Type B pancreatic cell (in vitro differentiated cells): ENCODE measurements at places on chromosomes 3 and 15. TPM values are rescaled to one million over a fixed set of nuclear protein-coding genes. Genes with fewer than 3 reads are reported as not detected.

DNA sequence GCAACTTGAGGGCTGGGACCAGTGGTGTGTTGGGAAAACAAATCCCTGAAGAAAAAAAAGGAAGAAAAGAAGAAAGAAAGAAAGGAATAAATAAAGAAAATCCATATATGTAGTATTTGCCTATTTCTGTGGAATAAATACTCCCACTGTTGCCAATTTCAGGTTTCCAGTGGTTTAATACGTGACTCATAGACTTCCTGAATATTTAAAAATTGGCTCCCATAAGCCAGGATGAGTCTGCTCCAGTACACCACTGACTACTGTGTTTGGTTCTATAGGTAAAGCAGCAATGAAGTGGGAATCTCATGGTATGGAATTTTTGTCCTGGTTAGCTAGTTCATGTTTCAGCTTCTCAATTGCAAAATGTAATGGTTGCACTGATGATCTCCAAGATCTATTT lies 31.6 kb downstream of the PYDC2 start:
- no peaks in the 10 kb centered on the region for H3K36me3 ChIP-seq
- H3K4me3 ChIP-seq: no peak overlapping the region
- DNase-seq: no peak

The RYR3 gene
- 2.2 and 2.9 TPM in 2 replicates for total RNA-seq

DNA sequence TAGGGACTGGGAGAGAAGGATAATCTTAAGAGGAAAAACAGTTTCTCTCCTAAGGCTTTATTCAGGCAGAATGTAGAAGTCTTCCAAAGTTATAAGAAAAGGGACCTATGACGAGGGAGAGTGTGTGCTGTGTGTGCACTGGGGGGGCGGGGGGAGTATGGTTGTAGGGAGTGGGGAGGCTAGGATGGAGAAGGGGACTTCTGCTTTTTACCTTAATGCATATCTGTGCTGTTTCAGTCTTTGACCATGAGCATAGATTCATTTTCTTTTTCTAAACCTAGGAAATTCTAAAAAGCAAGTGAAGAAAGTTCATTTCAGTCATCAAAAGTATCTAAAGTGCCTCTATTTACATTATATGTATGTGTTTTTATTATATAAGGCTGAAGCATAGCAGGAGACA lies 52.6 kb upstream of the RASA2 start:
- no peak for DNase-seq
- H3K27ac ChIP-seq: peak overlapping the region; percentile 10
- no peaks in the 10 kb centered on the region for H3K27me3 ChIP-seq
- peaks cover 8% of the 10 kb centered on the region for H3K36me3 ChIP-seq
- H3K4me3 ChIP-seq: no peak overlapping the region

- no peaks in the 10 kb centered on the region for H3K36me3 ChIP-seq
- H3K4me3 ChIP-seq: no peak overlapping the region
- no peak overlapping the region for H3K27ac ChIP-seq
- no peaks in the 10 kb centered on the region for H3K4me1 ChIP-seq
- DNase-seq: no peak
- H3K27me3 ChIP-seq: no peaks in the 10 kb centered on the region
Observed at GRCh38 chr3:69560818-69561217, 174.9 kb upstream of the FRMD4B start.

- H3K27ac ChIP-seq: no peak overlapping the region
- peaks cover 37% of the 10 kb centered on the region for H3K4me1 ChIP-seq
- H3K36me3 ChIP-seq: no peaks in the 10 kb centered on the region
- H3K4me3 ChIP-seq: no peak overlapping the region
Observed at GRCh38 chr3:186920301-186920700, 10.0 kb upstream of the ST6GAL1 start.

DNA sequence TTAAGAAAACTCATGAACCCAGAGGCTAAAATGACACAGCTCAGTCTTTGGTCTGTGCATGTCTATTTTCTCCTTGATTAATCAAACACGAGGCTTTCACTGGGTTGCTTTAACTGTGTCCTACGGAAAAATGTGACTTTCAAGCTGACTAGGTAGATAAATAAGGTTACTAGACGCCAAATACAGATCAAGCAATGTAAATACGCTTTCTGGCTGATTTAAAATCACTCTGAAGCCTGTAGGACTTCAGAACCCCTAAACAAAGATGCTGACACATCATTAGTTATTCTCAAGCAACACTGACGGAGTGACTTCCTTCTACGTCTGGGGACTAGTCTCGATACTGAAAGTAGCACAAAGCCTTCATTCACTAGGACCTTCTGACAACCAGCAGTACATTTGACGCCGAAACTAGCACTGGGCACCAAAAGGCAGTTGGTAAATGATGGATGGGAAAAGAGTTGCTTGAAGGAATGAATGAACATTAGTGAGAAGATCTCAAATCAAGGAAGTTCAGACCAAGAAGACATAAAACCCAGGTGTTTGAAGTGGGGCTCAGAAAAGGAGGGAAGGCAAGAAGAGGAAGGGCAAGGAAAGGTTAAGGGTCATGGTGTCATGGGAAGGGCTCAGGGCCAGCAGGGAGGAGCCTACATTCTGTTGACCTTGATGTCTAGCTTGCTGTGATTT lies 67.1 kb upstream of the CDV3 start:
- no peaks in the 10 kb centered on the region for H3K36me3 ChIP-seq
- H3K4me1 ChIP-seq: peaks cover 11% of the 10 kb centered on the region
- peaks cover 13% of the 10 kb centered on the region for H3K27me3 ChIP-seq
- no peak overlapping the region for H3K4me3 ChIP-seq
- H3K27ac ChIP-seq: peak overlapping the region; percentile 48

The PLSCR5 gene
- total RNA-seq: 0.24 TPM in 1 of 2 replicates, not detected in the other

The NRG4 gene
- total RNA-seq: 2.4 and 3.6 TPM in 2 replicates

The SYNPR gene
- 0.55 and 2.3 TPM in 2 replicates for total RNA-seq

- no peak for DNase-seq
- no peaks in the 10 kb centered on the region for H3K4me1 ChIP-seq
- H3K36me3 ChIP-seq: no peaks in the 10 kb centered on the region
- H3K4me3 ChIP-seq: no peak overlapping the region
- no peak overlapping the region for H3K27ac ChIP-seq
- H3K27me3 ChIP-seq: no peaks in the 10 kb centered on the region
Observed at GRCh38 chr3:114274929-114275328, 18.9 kb upstream of the TIGIT start.

The GRIP2 gene
- total RNA-seq: 2.7 and 5.6 TPM in 2 replicates

DNA sequence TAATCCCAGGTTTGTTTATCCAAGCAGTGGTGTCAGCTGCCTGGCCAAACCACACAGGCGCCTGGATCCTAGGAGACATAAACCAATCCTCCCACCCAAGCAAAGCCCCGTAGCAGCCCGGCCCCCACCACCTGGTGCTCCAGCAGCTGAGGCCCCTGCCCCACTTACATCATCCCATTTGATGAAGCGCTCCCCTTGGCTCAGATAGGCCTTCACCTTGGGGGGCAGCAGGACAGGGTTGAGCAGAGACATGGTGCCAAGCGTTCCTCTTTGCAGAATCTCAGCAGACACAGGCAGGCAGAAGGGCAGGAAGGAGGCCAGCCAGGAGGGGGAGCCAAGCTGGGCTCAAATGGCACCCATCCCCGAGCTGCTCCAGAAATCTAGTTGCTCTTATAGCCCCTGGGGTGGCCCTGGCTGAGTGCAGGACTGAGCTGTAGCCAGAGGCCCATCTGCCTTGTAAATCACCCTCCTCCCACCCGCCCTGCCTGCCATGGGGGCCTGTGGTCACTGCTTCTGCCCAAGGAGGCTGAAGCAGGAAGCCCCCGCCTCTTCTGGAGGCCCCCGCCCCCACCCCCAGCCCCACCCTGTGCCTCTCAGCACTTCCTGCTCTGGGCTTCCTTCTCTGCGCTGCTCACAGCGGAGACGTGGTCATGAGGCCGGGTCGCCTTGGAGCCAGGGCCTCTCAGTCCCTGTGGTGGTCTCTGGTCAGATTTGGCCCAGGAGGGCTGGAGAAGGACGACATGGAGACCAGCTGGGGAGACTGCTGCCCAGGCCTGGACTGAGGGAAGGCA lies at the start of gene PLCB2:
Gene PLCB2 (minus strand): TSS at position 515 of the 791 bp plus-strand sequence. CDS start 263 bp downstream, at position 252.
- H3K4me1 ChIP-seq: peaks cover 13% of the 10 kb centered on the region
- peaks cover 40% of the 10 kb centered on the region for H3K27me3 ChIP-seq
- no peak within 1 kb of the TSS for H3K4me3 ChIP-seq
- DNase-seq: no peak
- no peaks in the 10 kb centered on the region for H3K36me3 ChIP-seq
- no peak within 1 kb of the TSS for H3K27ac ChIP-seq

GRCh38 chr3:136979684-136980083 lies 21.9 kb downstream of the IL20RB start:
- H3K27me3 ChIP-seq: no peaks in the 10 kb centered on the region
- H3K4me3 ChIP-seq: no peak overlapping the region
- no peak for DNase-seq
- H3K4me1 ChIP-seq: no peaks in the 10 kb centered on the region
- H3K27ac ChIP-seq: no peak overlapping the region

The SH2D7 gene
- not detected in 2 replicates for total RNA-seq

- no peak overlapping the region for H3K4me3 ChIP-seq
- DNase-seq: no peak
- H3K36me3 ChIP-seq: no peaks in the 10 kb centered on the region
- H3K27me3 ChIP-seq: no peaks in the 10 kb centered on the region
- peaks cover 5% of the 10 kb centered on the region for H3K4me1 ChIP-seq
Observed at GRCh38 chr3:161314836-161315395, 56.4 kb downstream of the SPTSSB start.

GRCh38 chr15:42133886-42134502 lies 22.4 kb downstream of the PLA2G4F start:
- H3K4me3 ChIP-seq: no peak overlapping the region
- peaks cover 12% of the 10 kb centered on the region for H3K4me1 ChIP-seq
- no peak overlapping the region for H3K27ac ChIP-seq
- peaks cover 23% of the 10 kb centered on the region for H3K27me3 ChIP-seq
- H3K36me3 ChIP-seq: no peaks in the 10 kb centered on the region

DNA sequence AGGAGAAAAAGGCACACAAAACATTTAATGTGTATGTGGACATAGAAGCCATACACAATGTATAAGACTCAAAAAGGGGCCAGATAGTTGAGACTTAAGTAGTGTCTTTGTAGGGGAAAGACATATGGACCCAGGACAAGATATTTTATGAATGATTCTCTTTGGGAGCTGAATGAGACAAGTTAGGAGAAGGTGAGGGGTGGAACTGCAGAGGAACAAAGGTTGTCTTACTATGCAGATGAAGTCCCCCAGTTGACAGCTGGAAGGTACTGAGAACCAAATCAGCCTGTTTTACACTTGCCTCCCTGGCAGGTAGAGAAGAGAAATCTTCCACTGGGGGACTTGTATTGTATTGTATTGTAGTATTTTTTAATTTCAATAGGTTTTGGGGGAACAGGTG lies 14.9 kb upstream of the GCNT3 start:
- no peak for DNase-seq
- peaks cover 3% of the 10 kb centered on the region for H3K36me3 ChIP-seq
- no peaks in the 10 kb centered on the region for H3K27me3 ChIP-seq
- no peak overlapping the region for H3K4me3 ChIP-seq
- H3K4me1 ChIP-seq: peaks cover 11% of the 10 kb centered on the region
- no peak overlapping the region for H3K27ac ChIP-seq

- peaks cover 31% of the 10 kb centered on the region for H3K36me3 ChIP-seq
- no peak for DNase-seq
- peaks cover 19% of the 10 kb centered on the region for H3K4me1 ChIP-seq
Observed at GRCh38 chr15:68157074-68157473, 48.1 kb downstream of the CALML4 start.

DNA sequence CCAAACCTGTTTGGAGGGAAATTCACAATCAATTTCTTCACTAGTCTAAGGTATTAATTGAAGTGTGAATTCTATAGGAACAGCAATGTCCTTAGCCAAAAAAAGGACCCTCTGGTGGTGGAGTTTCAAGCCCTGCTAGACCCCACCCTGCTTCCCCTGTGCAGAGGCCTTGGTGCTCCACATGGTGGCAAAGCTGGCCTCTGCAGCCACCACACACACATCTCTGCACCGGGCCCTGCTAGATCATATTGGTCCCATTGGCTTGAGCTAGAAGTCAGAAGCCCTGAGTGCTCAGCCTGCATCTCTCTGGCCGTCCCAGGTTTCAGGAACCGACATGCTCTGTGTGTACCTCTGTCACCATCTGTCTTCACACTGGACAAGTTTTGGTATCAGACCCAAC lies 220.9 kb upstream of the TRIM42 start:
- no peak for DNase-seq
- H3K4me3 ChIP-seq: no peak overlapping the region

GRCh38 chr3:185712337-185712736 lies 112.5 kb downstream of the IGF2BP2 start:
- H3K27ac ChIP-seq: no peak overlapping the region
- no peak overlapping the region for H3K4me3 ChIP-seq
- H3K36me3 ChIP-seq: no peaks in the 10 kb centered on the region
- H3K4me1 ChIP-seq: peaks cover 49% of the 10 kb centered on the region
- H3K27me3 ChIP-seq: no peaks in the 10 kb centered on the region

The EPB42 gene
- not detected in 2 replicates for total RNA-seq

DNA sequence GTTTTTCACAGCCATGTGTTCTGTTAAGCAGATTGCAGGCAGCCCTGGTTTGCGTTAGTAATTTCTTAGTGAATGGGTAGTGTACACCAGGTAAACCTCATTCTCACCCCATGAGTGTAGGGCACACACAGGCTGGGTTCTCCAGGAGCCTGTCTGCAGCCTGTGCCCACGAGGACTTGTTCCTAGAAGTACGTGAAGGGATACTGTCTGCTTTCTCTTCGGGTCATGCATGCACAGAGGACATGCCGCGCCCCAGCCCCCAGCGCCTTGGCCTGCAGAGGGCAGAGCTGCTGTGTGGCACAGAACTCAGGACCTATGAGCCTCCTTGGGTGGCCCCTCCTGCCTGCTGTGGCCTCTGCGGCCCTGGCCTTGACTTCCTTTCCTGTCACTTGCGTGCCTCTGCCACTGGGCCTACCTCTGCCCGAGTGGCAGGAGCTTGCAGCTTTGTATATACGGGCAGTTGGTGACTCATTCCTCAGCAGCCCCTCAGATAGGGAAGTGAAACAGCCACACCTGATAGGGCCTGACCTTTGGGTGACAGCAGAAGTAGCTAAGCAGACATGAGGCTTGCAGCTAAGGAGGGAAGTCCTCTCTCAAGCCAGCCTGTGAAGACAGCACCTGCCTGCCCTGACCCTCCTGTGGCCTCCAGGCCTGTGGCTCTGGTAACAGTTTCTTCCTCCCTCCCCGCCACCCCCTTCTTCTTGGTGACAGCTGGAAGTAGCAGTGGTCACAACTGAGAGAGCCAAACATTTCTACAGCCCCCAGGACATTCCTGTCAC lies 19.5 kb downstream of the PPCDC start:
- DNase-seq: no peak
- H3K27me3 ChIP-seq: no peaks in the 10 kb centered on the region
- H3K36me3 ChIP-seq: peaks cover 16% of the 10 kb centered on the region

The EFHB gene
- 0.71 and 1.8 TPM in 2 replicates for total RNA-seq

The CCNB2 gene
- 24.6 and 63.0 TPM in 2 replicates for total RNA-seq

The SAMMSON gene
- total RNA-seq: not detected in 2 replicates

The SNX22 gene
- total RNA-seq: 1.3 and 2.7 TPM in 2 replicates

The STRC gene
- total RNA-seq: 0.77 and 1.2 TPM in 2 replicates

The TICRR gene
- 8.8 and 23.4 TPM in 2 replicates for total RNA-seq

The SENP8 gene
- total RNA-seq: 4.9 and 6.1 TPM in 2 replicates
